ENCODE measurements at places on chromosomes 3 and 15.

- DNase-seq: no peak
Measured at GRCh38 chr15:50675535-50676144, 11.0 kb downstream of the TRPM7 start.

GRCh38 chr3:124142389-124142970 is 150.6 kb upstream of the ROPN1 start:
- DNase-seq: no peak

DNA sequence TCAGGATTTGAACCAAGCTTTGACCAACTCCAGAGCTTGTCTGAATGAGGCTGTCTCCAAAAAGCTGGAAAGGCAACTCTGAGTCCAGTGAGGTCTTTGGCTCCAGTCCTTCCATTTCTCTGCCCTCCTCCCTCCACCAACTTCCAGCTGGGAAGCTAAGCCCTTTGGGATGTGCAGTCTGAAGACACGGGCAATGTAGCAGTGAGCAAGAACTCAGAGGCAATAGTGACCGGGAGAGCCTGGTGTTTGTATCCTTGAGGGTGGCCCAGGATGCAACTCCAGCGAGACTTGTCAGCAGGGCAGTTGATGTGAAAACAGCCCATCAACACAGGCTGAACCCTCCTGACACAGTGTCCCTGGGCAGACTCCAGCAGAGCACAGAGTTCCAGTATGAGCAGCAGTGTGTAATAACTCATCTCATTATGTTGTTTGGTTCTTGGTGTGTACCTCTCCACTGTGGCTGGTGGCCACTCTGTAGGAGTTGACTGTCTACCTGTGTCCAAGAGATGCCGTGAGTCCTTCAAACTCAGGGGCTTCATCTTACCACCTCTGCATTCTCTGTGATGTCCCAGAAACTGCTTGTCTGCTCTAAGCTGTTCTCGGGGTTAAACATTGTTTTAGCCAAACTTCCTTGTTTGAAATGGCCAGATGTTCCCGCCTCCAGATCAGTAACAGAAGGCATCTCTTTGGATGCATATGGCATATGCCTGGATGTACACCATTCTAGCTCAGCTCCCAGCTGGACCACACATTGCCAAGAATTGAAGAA is 6.6 kb downstream of the CDCP1 start:
- DNase-seq: no peak

DNA sequence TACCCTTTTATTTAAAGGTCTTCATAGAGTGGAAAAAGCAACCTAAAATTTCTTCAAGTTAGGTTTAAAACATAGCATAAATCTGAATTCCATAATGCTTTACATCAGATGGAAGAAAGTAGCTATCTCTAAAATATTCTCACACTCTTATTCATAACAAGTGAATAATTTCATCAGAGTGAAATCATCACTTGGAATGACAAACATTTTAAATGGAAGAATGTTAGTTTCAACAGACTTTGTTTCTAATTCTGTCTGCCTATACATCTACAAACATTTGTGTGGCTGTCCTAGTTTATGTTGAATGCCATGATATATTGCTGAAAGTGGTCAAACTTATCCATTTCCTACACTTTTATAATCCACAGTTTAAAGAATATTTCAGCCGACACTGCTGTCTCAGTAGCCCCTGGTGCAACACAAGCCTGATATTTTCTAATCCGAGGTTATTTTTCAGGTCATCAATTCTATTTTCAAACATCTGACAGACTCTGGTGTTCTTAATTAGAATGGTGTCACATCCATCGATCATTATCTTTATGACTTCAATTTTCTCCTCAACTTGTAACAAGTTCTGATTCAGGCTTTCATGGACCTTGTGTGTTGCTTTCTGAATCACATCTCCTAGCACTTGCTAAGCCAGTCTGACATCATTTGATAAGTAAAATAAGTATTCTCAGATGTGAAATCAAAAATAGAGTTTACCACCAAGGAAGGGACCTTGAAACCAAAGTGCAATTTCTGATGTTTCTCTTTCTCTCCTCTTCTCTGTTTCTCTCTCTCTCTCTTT is 17.1 kb upstream of the CNTN3 start:
- no peak for DNase-seq

- no peak for DNase-seq
Measured at GRCh38 chr15:68787609-68788263, 33.0 kb downstream of the ANP32A start.

- DNase-seq: no peak
Measured at GRCh38 chr3:30618526-30618925, 12.1 kb downstream of the TGFBR2 start.

GRCh38 chr3:194548346-194549321 is 61.8 kb upstream of the ATP13A3 start:
- no peak for DNase-seq

GRCh38 chr3:4406746-4407568 is 60.1 kb downstream of the SUMF1 start:
- no peak for DNase-seq

GRCh38 chr3:187733371-187733770 is 11.9 kb downstream of the BCL6 start:
- DNase-seq: no peak

DNA sequence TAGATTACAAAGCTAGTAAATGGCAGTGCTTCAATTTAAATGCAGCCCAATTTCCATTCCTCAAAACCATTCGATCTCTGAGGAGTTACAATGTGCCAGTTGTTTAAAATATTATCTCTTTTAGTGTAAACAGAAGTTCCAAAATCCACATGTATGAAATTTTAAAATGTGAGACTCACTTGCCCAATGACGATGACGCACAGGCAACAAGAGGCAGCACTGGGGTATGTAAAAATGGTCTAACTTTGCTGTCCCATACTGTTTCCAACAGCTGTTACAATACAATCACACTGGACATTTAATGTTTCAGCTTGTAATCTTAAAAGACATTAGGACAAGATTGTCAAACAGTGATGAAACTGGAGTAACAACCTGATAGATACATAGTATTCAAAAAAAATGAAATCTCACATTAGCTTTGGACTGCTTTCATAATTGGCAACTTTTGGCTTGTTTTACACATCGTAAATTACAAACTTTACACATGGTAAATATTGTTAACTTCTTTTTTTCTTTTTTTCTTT is 12.2 kb downstream of the SLTM start:
- DNase-seq: no peak
